ENCODE measurements at places on chromosomes 11 and 22.

- DNase-seq: no peak
Observed at GRCh38 chr11:44409558-44410236, 99.8 kb upstream of the ALX4 start.

DNA sequence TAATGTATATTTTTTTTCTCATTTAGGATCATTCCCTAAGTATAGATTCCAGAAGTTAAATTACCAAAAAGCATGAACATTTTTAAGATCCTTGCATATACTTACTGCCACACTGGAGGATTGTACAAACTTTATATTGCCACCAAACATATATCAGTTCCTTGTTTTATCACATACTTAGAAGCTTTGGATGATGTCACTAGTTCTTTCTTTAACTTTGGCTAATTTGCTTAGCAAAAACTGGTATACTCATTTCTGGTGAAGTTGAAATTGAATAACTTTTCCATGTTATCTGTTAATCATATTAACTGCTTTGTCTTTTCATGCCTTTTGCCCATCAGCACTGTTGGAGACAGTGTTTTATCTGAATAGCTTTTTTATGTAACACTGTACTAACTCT lies 31.6 kb upstream of the PRDM10 start:
- DNase-seq: no peak

DNA sequence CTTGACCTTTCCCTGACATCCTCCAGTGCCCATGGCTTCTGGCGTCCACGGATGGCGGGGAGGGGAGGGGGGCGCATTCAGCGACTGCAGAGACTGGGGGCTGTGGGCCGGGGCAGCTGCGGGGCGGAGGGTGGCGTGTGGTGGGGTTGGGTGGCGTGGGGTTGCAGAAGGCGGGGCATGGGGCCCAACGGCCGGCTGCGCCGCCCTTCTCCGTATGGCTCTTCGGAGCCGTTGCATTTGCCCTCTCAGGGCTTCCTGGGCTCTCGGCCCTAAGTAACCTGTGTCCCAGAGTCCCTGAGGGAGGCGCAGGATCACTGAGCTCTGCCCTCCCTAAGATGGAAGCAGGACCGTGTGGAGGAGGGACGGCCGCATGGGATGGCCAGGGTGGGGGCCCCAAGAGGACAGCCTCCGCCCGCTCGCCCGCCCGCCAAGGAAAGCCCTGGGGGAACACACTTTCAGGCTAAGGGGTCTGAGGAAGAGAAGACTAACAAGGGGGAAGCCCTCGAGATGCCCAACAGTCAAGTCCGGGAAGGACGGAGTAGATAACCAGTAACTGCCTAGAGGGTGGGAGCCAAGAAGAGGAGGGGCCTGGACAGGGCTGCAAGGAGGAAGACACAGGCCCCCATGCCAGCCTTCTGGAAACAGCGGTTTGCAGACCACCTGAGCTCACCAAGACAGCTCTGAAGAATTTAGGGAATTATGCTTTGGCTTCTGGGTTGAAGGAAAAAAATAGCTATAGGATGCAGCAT lies 9.2 kb upstream of the AIFM3 start:
- DNase-seq: no peak

DNA sequence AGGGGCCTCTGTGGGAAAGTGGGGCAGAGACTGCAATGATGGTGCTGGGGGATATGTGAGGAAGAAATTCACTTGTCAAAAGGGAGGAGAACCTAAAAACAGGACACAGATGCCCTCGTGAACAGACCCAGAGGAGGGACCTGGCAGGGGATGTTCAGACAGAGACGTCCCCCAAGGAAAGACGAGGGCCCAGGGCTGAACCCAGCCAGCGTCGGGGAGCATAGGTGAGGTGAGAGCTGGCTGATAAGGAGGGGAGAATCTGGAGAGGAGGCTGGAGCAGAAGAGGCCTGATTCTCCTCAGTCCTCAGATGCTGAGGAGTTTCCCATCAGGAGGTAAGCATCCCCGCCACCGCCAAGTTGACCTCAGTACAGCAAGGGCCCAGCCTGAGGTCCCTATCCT lies 31.4 kb downstream of the IGLL5 start:
- DNase-seq: no peak

GRCh38 chr22:47091246-47091651 lies 328.8 kb downstream of the TBC1D22A start:
- DNase-seq: no peak

DNA sequence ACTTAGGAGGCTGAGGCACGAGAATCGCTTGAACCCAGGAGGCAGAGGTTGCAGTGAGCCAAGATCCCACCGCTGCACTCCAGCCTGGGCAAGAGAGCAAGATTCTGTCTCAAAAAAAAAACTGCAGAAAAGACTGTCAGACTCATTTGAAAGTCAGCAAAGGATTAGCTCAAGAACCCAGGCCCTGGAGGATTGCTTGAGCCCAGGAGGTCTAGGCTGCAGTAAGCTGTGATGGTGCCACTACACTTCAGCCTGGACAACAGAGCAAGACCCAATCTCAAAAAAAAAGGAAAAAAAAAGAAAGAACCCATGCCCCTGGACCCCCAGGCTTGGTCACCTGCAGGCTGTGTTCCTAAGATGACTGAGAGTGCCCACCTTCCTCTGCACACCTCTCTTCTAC lies 16.2 kb downstream of the LIF start:
- no peak for DNase-seq

DNA sequence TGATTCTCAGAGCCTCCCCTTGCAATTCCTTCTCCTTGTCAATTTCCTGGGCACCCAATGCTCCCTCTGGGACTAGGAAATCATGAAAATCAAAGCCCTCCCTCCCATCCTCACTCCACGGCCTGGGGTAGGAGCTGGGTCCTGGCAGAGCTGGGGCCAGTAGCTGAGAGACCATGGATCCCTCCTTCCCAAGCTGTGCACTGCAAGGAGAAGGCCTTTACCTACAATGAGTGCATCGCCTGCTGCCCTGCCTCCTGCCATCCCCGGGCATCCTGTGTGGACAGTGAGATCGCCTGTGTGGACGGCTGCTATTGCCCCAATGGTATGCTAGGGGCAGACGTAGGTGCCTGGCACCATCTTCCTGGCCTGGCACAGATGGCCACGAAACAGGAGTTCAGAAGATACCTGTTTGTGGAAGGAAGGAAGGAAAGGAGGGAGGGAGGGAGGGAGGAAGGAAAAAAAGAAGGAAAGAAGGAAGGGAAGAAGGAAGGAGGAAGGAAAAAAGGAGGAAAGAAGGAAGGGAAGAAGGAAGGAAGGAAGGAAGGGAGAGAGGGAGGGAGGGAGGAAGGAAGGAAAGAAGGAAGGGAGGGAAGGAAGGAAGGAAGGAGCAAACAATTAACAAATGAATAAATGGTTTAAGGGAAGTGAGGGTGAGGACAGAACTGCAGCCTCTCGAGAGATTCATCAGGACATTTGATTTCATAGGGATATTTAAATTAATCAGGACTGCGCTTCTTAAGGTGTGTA lies 12.5 kb downstream of the OTOG start:
- DNase-seq: no peak

- DNase-seq: no peak
Observed at GRCh38 chr11:8779107-8779506, 96.5 kb downstream of the RPL27A start.

- no peak for DNase-seq
Observed at GRCh38 chr11:19625438-19625837, 87.2 kb upstream of the NAV2 start.

DNA sequence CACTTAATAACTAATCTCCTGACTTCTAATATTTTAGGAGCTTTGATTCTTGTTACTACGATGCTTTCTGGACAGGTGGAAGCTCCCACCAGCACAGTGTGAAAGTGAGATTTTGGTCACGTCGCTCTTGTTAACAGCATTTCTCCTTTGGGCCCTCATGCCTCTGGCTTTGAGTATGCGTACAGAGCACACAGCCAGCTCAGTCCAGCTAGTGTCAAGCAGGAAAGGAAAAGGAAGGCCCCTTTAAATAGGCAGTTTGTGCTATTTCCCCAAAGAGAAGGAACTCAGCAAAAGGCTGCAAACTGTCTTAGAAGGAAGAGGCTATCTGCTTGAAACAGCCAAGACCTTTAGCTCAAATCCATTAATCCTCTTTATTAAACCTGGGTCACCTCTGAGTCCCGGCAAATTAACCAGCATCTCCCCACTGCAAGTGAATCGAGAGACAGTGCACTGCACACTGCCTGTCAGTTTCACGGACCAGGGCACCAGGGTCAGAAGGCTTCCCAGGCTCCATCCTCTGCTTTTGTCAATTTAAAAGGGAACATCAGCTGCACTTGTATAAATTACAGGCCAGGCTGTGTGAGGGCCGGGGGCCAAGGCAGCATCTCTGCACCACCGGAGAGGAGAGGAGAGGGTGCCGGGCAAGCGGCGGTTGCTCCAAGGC lies 34.7 kb downstream of the OPCML start:
- no peak for DNase-seq

DNA sequence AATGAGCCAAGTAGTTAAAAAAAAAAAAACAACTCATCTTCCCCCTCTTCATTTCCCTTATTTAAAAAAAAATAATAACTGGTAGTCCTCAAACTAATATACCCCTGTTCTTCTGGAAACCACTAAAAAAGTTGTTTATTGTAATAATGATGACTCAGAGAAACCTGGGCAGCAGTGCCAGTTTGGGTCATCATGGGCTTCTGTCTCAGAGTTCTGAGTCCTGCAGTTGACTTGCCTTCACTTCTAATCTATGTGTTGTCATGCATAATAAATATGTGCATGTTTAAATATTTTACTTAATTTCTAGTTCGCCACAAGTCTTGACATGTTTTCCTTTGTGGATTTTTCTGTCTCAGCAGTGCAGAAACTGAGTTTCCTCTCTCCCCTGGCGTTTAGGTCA lies 46.8 kb downstream of the PPP2R1B start:
- no peak for DNase-seq

DNA sequence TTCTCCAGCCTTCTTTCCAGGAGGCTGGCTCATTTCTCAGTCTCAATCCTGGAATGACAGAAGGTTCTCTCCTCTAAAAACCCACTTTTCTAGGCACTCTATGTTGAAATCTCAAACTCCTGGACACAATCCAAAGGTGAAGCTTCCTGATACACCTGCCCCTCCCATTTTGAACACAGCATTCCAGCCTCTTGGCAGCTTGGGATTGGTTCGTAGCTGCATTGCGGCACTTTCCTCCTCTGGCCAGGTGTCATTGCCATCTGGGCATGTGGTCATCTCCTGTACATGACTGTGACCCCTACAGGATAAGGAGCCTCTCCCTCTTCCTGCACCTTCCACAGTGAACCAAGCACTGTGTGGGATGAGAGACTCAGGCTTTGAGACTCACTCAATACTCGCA lies 230.2 kb upstream of the B3GAT1 start:
- no peak for DNase-seq

- no peak for DNase-seq
Observed at GRCh38 chr11:19380375-19380774, 139.6 kb upstream of the E2F8 start.

DNA sequence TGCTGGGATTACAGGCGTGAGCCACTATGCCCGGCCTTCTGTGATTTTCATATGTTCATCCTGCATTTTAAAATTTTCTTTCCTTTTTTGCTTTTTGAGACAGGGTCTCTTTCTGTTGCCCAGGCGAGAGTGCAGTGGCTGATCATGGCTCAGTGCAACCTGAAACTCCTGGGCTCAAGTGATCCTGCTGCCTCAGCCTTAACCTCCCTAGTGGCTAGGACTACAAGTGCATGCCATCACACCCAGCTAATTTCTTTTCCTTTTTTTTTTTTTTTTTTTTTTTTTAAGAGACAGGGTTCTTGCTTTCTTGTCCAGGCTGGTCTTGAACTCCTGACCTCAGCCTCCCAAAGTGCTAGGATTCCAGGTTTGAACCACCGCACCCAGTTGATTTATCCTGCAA lies 54.1 kb upstream of the WT1 start:
- no peak for DNase-seq

GRCh38 chr11:13421561-13421960 lies 41.5 kb downstream of the BTBD10 start:
- DNase-seq: no peak

GRCh38 chr11:36160091-36160490 lies 129.1 kb downstream of the COMMD9 start:
- DNase-seq: no peak

GRCh38 chr22:48098921-48099245 lies 1336.4 kb downstream of the TBC1D22A start:
- DNase-seq: no peak

DNA sequence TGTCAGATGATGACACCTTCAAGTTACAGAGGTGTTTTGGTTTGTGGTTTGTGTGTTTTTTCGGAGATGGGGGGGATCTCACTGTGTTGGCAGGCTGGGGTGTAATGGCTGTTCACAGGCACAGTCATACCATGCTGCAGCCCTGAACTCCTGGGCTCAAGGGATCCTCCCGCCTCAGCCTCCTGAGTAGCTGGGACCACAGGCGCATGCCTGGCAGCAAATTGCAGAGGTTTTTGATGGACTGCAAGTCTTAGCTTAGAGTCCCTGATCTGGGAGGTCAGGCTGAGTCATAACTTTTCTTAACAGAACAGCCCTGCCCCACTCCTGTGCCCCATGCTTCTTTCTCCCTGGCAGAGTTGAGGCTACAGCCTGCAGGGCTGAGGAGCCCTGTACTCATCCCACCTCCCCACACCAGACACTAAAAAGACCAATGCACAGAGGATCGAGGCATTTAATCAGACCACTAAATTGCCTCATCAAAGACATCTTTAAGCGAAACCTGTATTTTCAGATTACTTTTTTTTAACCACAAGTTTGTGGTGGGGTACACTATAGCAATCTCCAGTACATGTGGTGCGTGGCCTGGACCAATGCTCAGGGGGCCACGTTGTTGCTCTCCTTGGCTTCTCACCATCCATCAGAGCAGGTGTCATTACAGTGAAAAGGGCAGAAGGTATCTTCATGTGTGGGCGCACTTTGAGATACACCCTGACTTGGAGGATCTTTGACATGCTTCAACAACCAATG lies 17.1 kb upstream of the ADORA2A start:
- no peak for DNase-seq

DNA sequence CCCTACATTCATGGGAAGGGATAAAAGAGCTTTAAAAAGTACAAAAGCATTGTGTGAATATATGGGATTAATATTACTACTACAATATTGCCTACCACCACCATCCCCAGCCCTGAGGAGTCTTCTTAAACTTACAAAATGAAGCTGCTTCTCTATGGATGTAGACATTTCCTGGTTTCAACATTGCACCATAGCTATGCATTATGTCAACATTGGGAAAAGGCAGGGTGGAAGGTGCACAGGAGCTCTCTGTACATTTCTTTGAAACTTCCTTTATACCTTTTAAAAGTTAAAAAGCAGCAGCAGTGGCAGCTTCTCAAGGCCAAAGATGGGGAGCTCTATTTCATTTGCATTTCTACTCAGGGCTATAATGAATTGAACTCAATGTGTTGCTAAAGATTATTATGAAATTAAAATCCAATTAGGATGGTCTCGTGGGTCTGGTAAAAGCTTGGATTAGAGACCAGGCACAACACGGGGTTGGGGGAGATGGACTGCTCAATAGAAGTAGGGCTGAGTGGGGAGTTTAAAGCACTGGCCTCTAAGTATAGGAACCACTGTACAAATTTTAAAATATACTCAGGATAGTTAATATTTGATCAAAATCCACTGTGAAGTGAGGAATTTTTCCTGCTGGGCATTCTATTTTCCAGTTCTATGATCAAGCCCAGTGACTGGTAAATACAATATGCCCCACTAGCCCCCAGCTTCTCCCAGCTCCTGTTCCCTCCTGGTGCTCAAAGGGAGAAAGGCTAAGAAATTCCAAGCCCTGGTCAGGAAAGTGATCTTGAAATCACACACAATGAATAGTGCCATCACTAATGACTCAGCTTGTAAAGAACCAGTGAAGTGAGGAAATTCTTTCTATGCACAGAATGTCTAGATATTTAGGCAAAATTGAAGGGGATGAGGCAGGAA lies 362.7 kb upstream of the CCDC90B start:
- DNase-seq: no peak

- no peak for DNase-seq
Observed at GRCh38 chr11:21556926-21557325, 636.0 kb upstream of the ANO5 start.

All from stimulated activated CD8-positive, alpha-beta memory T cell treated with anti-CD3 and anti-CD28 coated beads, Interleukin-7, amount 100 ng/mL, for 24 hours (primary cell).